ENCODE measurements at places on chromosomes 1 and 21.

- no peak for DNase-seq
Measured at GRCh38 chr21:23887725-23888306, 1719.5 kb downstream of the MRPL39 start.

GRCh38 chr1:110647254-110647891 is 27.4 kb downstream of the KCNA3 start:
- DNase-seq: no peak

DNA sequence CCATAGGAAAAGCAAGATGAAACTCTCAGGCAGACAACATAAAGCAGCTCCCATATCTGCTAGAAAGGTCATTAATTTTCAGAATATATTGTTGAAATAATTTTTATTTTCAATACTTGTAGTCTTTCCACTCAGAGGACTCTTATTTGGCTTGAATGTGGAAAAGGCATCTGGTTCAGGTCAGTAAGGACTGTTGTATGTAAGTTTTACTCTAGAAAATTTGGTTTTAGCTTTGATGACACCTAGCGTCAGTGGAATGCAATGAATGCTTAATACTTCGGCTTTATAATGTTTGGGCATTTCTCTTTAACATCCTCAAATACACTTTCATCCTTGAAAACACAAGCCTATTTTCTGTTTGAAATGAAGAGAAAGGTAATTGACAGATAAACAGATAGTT is 63.3 kb downstream of the LRRC40 start:
- no peak for DNase-seq

GRCh38 chr21:42164064-42164789 is 54.7 kb upstream of the ABCG1 start:
- DNase-seq: no peak

GRCh38 chr21:39763272-39763970 is 18.4 kb downstream of the IGSF5 start:
- no peak for DNase-seq

DNA sequence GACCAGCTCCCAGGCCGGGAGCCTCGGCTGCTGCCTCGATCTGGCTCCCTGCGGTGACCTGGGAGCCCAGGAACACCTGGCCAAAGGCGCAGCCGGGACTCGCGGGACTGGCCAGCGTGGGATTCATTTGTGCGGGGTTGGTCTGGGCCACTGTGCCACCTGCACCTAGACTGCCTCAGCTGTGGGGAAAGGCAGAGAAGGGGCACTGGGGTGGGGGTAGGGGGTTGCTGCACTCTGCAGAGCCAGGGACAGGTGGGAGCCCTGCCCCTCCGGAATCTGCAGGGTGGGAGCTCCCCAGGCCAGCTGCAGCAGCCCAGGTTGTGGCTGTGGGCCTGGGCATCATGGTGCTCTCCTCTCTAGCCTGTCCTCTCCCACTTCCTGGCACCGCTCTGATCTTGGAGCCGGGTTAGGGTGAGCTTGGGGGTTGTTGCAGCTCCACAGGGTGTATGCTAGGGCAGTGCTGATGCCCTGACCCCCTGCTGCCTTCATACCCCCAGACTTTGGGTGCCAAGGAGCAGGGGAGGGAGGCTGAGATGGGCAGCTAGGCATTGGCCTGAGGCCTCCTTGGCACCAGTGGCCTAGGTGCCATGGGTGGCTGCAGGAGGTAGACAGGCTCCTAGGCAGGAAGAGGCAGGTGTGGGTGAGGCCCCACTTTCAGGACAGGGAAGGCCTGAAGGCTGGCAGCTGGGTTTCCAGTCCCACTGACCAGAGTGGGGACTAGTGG is 57.5 kb upstream of the ETV3 start:
- no peak for DNase-seq

Measured in D721Med (cell line).